ENCODE measurements at places on chromosomes 6 and 20.

GRCh38 chr6:15232836-15233510, 12.9 kb upstream of the JARID2 start:
- H3K36me3 ChIP-seq: no peaks in the 10 kb centered on the region
- DNase-seq: no peak
- peaks cover 7% of the 10 kb centered on the region for H3K4me1 ChIP-seq
- no peak overlapping the region for H3K4me3 ChIP-seq
- no peak overlapping the region for H3K27ac ChIP-seq

- H3K4me1 ChIP-seq: peaks cover 3% of the 10 kb centered on the region
- DNase-seq: no peak
- peaks cover 15% of the 10 kb centered on the region for H3K36me3 ChIP-seq
- no peaks in the 10 kb centered on the region for H3K27me3 ChIP-seq
- no peak overlapping the region for H3K4me3 ChIP-seq
- no peak overlapping the region for H3K27ac ChIP-seq
Observed at GRCh38 chr6:35023091-35024000, 117.8 kb downstream of the TCP11 start.

- H3K27me3 ChIP-seq: no peaks in the 10 kb centered on the region
- no peak overlapping the region for H3K4me3 ChIP-seq
- no peak for DNase-seq
- H3K36me3 ChIP-seq: peaks cover 4% of the 10 kb centered on the region
Observed at GRCh38 chr6:166530211-166531095, 56.0 kb downstream of the RAMACL start.

DNA sequence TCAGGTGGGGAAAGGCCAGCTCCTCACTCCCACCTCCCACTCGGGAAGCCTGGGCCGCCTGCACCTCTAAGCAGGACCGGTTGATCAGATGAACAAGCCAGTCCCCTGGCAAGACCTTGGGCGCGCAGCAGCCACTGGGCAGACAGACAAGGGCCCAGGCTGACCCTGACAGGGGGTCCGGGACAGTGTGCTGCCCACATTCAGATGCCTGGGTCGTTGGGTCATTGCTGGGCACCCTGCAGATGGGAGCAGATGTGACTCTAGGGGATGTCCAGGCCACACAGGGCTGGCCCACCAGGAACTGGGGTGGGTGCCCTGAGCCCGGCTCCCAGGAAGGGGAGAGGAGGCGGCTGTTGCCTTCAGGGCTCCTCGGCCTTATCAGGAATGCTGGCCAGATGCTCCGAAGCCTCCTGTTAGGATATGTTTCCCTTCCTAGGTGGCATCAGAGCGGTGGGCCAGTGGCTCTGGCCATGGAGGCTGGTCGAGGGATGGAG, 17.3 kb upstream of the FRMD1 start:
- DNase-seq: peak; percentile 62
- no peak overlapping the region for H3K4me3 ChIP-seq
- no peak overlapping the region for H3K27ac ChIP-seq
- no peaks in the 10 kb centered on the region for H3K36me3 ChIP-seq
- H3K27me3 ChIP-seq: peaks cover 27% of the 10 kb centered on the region

GRCh38 chr6:112781241-112781640, 434.1 kb downstream of the RFPL4B start:
- H3K4me1 ChIP-seq: no peaks in the 10 kb centered on the region
- DNase-seq: no peak
- no peaks in the 10 kb centered on the region for H3K36me3 ChIP-seq
- no peaks in the 10 kb centered on the region for H3K27me3 ChIP-seq
- no peak overlapping the region for H3K27ac ChIP-seq

DNA sequence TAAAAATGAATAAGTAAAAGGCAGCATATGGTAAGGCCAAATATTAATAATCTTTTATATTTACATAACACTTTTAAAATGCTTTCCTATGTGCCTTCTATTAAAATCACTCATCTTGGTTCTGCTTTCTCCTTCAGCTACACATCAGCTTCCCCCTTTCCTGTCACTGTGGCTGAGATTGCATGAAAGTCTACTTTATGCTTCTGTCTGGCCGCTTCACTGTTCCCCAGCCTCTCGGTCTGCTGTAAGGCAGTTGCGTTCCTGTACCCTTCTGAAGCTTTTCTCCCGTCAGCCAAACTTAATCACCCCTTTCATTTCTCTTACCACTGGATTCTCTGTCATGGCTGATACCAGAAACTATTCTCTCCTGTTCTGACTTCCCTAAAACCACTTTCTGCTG, 34.6 kb downstream of the SOX4 start:
- no peak for DNase-seq
- no peak overlapping the region for H3K27ac ChIP-seq
- no peak overlapping the region for H3K4me3 ChIP-seq
- no peaks in the 10 kb centered on the region for H3K4me1 ChIP-seq

DNA sequence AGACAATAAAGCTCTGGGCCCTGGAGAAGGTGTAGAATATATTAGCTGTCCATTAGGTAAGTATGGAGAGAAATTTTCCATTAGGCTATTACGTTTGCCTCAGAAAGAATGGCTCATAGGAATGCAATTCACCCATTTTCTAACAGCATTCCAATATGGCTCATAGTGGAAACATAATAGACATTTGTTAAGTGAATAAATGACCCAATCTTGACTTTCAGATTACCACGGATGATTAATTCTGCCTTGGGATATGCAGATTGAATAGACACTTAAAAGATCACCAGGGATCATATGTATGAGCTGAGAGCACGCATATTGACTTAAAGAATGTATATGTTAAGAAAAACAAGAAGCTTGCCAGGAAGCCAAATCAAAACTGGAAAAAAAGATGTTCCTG, 209.1 kb upstream of the CDYL start:
- H3K4me1 ChIP-seq: no peaks in the 10 kb centered on the region
- DNase-seq: no peak
- H3K27ac ChIP-seq: no peak overlapping the region
- H3K4me3 ChIP-seq: no peak overlapping the region
- peaks cover 2% of the 10 kb centered on the region for H3K27me3 ChIP-seq
- H3K36me3 ChIP-seq: peaks cover 3% of the 10 kb centered on the region

GRCh38 chr6:4969609-4970285, 34.1 kb downstream of the RPP40 start:
- no peak overlapping the region for H3K27ac ChIP-seq
- no peaks in the 10 kb centered on the region for H3K36me3 ChIP-seq
- H3K4me3 ChIP-seq: no peak overlapping the region
- H3K27me3 ChIP-seq: peaks cover 24% of the 10 kb centered on the region
- DNase-seq: no peak
- no peaks in the 10 kb centered on the region for H3K4me1 ChIP-seq

GRCh38 chr6:28410767-28411166, 11.2 kb upstream of the ZSCAN12 start:
- H3K36me3 ChIP-seq: no peaks in the 10 kb centered on the region
- DNase-seq: no peak
- no peak overlapping the region for H3K4me3 ChIP-seq
- no peaks in the 10 kb centered on the region for H3K4me1 ChIP-seq
- H3K27me3 ChIP-seq: peaks cover 29% of the 10 kb centered on the region
- H3K27ac ChIP-seq: no peak overlapping the region

- peaks cover 9% of the 10 kb centered on the region for H3K4me1 ChIP-seq
- H3K36me3 ChIP-seq: no peaks in the 10 kb centered on the region
- H3K27me3 ChIP-seq: no peaks in the 10 kb centered on the region
- DNase-seq: no peak
- no peak overlapping the region for H3K4me3 ChIP-seq
Observed at GRCh38 chr20:54090230-54091119, 20.1 kb upstream of the BCAS1 start.

- DNase-seq: no peak
- H3K4me3 ChIP-seq: no peak overlapping the region
- H3K4me1 ChIP-seq: peaks cover 8% of the 10 kb centered on the region
- H3K27me3 ChIP-seq: no peaks in the 10 kb centered on the region
Observed at GRCh38 chr6:125974214-125974866, 12.0 kb upstream of the TRMT11 start.

DNA sequence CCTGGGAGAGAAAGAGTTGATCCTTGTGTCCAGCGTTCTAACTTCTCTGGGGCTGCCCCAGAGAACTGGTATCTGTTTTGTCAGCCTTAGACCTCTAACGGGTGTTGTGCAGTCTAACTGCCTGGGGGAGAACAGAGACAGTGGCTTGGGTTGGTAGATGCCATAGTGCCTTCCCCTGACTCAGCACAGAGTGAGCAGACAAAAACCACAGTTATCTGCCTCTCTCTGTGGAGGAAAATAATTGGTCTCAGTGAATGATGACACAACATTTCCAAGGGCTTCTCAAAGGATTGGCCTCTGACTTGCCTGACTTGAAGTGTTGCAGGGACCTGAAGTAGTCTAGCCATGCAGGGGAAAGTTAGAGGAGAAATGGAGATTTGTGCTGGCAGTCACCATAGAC, 226.2 kb upstream of the MAN1A1 start:
- DNase-seq: no peak
- H3K27ac ChIP-seq: no peak overlapping the region
- H3K4me3 ChIP-seq: no peak overlapping the region

DNA sequence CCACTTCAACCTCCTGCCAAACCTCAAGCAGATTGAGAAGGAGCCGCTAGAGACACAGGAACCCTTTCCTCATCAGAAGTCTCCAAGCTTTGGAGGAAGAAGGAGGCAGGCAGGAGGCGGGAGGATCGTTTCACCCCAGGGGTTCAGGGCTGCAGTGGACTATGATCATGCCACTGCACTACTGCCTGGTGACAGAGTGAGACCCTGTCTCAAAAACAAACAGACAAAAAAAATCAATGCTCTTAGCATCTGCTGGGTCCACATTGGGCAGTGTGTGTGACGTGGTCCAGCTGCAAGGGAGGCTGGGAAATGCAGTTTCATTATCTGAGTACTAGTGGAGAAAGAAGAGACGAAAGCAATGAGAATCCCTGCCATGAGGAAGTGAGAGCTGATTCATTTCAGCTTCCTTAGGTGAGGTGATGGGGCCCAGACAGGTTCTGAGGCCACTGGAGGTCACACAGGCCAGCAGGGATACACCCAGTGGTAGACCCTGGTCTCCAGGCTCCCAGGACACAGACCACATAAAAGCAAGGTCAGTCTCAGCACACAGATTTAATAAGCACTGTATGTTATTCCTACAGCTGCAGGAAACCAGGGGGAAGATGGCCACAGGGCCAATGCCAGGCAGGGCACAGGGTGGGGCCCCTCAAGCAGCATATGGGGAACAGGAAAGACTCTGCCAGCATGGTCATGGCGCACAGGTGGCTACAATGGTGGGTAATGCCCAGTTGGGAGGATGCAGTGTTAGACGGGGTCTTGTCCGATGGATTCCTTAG, 4.3 kb downstream of the GFRA4 start:
- peaks cover 43% of the 10 kb centered on the region for H3K27me3 ChIP-seq
- H3K4me3 ChIP-seq: peak overlapping the region; percentile 19
- no peaks in the 10 kb centered on the region for H3K36me3 ChIP-seq
- H3K27ac ChIP-seq: no peak overlapping the region

DNA sequence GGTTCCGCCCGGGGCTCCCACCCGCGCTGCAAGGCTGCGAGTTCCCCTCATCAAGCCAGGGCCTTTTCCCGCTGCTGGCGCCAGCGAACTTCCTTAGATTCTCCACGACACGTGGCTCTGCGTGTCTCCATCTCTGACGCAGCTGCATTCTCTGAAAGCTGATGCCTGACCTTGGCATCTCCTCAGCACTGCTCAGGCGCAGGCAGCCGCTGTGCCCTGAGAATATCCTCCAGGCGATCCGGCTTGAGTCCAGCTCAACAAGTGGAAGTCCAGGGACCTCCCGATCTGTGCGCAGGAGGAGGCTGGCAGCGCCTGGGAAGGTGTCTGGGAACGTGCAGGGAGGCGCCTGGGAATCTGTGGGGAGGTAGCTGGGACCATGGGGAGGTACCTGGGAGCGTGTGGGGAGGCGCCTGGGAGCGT, 171.2 kb upstream of the THBS2 start:
- peaks cover 4% of the 10 kb centered on the region for H3K36me3 ChIP-seq
- peaks cover 12% of the 10 kb centered on the region for H3K27me3 ChIP-seq
- no peak for DNase-seq
- no peaks in the 10 kb centered on the region for H3K4me1 ChIP-seq

DNA sequence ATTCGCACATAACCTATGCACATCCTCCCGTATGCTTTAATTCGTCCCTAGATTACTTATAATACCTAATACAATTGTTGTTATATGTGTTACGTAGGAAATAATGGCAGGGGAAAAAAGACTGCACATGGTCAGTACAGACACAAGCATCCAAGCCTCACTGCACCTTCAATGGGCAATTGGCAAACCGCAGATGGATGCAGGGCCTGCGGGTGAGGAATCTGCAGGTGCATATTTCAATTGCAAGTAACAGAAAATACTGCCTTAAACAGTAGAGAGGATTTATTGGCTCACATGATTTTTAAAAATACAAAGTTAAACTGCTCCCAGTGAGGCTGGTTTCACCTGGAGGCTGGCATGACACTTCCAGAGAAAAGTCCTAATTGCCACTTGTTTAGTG, 142.1 kb upstream of the MLN start:
- H3K4me3 ChIP-seq: no peak overlapping the region
- H3K4me1 ChIP-seq: no peaks in the 10 kb centered on the region
- H3K27me3 ChIP-seq: no peaks in the 10 kb centered on the region

DNA sequence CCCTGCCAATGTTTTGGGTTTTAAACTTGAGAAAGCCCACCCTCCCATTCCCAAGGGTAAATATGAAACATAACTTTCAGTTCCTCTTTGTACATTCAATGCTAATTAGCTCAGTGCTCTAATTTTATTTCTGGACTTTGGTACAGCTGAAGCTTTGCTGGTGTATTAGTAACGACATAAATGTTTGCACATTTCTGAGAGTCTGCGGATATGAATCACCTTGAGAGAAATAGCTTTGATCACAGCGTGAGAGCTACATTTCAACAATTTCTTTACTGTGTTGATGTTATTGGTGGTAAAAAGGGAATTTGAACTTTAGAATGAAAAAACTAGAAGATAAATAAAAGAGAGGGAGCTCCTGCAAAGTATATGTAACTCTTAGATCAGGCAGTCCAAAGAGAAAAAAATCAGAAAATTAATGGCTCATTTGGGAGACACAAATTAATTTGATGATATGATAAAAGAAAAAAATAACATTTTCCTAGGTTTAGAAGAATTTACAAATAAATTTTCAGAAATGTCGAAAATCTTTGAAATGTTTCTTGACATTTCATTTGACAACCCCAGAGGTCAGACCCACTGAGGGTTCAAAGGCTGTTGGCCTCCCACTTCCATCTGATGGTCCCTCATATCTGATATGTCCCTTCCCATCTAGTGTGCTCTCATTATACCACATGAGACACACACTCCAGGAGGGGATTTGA, 38.5 kb upstream of the CAP2 start:
- H3K36me3 ChIP-seq: no peaks in the 10 kb centered on the region
- no peak for DNase-seq
- no peak overlapping the region for H3K4me3 ChIP-seq
- no peaks in the 10 kb centered on the region for H3K27me3 ChIP-seq
- H3K27ac ChIP-seq: no peak overlapping the region

Measured in naive thymus-derived CD8-positive, alpha-beta T cell (primary cell).